Purkinje cell (primary cell): ENCODE measurements at places on chromosomes 7 and 10. TPM values are rescaled to one million over a fixed set of nuclear protein-coding genes. Genes with fewer than 3 reads are reported as not detected.

Gene BAIAP2L1
- not detected in 2 replicates for polyA plus RNA-seq

Gene VWC2
- polyA plus RNA-seq = 0.50 and 0.67 TPM in 2 replicates

Gene OPN1SW
- 0.97 and 2.2 TPM in 2 replicates for polyA plus RNA-seq

Gene MEOX2
- not detected in 2 replicates for polyA plus RNA-seq

Gene PRR15
- polyA plus RNA-seq = not detected in 2 replicates

Gene ARHGAP22
- polyA plus RNA-seq = 2.6 and 4.8 TPM in 2 replicates

Gene ACSM6
- polyA plus RNA-seq = not detected in 2 replicates

Gene SH3PXD2A
- polyA plus RNA-seq = 4.9 and 5.5 TPM in 2 replicates

Gene UCN3
- polyA plus RNA-seq = not detected in 2 replicates

Gene ZRANB1
- 5.4 and 9.2 TPM in 2 replicates for polyA plus RNA-seq

Gene LRRD1
- polyA plus RNA-seq = not detected in 2 replicates

Gene WNT16
- 40.3 and 65.1 TPM in 2 replicates for polyA plus RNA-seq
